ENCODE measurements at places on chromosomes 2 and 18. TPM values are rescaled to one million over a fixed set of nuclear protein-coding genes. Genes with fewer than 3 reads are reported as not detected.

Gene AKAIN1
- not detected for total RNA-seq

GRCh38 chr18:74126684-74127655, 20.7 kb downstream of the FBXO15 start:
- no peak for DNase-seq

DNA sequence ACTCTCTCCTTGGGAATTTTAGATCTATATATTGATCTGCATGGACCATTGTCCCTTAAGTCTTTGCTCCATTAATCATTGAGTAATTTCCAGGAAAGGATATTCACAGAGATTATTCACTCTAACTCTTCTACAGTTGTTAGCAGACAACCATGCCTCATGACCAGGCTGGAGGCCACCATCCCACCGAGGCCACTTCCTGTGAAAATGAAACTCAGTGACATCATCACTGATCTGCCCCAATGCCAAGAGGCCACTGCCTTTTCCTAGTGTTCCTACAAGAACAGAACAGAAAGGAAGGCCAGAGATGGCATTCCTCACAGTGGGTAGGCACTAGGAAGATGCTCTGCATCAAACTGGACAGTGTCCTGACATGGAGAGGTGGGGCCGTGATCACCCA, 161.3 kb downstream of the DTNA start:
- DNase-seq: no peak

DNA sequence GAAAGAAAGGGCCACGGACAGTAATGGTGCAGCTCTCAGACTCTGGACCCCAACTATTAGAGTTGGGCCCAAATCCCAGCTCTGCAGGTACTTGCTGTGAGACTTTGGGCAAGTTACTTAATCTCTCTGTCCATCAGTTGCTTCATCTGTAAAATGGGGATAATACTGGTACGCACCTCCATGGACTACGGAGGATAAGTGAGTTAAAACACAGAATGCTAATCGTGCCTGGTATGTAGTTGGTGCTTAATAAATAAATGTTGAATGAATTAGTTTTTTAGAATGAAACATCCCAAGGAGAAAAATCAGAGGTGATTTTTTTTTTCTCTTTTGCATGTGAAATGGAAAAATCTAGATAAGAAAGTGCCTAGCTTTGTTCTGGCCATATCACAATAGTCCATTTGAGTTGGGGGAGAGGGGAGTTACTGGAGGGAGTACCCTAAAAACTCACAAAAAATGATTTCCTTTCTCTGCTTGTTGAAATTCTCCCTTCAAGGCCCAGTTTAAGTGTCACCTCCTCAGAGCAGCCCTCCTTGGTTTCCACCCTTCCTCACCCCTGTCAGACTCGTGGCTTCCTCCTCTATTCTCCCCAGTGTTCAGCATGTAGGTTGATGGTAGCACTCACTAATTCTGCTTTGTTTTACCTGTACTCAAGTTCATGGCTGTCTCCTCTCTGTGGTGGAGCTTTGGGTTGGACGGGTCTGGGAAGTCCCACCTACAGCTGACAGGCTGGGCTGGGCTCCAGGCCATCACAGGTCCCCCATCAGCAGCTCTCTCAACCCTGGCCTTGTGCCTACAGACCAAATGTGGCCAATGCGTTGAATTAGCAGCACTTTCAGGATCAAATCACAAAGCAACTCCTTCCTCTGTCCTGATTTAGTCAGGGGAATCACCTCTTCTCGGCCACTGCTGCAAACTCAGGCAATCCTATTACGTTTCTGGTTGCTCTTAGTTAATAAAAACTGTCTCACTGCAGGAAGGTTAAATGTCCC, 92.8 kb upstream of the TAF1B start:
- DNase-seq: no peak

GRCh38 chr2:152176113-152176714, 651 bp upstream of the STAM2 start:
- no peak for DNase-seq

DNA sequence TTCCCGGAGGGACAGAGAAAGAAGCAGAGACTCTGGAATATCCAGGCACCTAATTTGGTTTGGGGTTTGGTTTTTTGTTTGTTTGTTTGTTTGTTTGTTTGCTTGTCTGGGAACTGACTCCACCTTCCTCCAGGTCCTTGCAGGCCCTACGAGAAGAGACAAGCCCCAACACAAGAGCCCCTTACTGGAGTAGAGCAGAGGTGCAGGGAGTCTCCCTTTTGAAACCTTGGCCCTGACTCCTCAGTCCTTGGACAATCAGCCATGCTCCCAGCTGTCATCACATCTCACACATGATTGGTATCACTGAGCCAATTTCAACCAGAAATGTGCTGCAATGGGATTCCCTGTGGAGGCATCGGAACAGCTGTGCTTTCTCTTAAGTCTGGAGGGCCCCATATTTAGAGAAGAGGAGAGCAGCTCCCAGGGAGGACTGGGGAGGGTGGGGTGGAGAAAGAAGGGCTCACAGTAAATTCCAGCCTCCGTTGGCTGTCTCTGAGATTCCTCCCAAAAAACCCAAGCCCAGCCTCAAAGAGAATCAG, 279.9 kb upstream of the NCKAP5 start:
- DNase-seq: no peak

- no peak for DNase-seq
These were observed 4.2 kb upstream of the SFXN5 start for GRCh38 chr2:73075477-73076373.

Measured in NCI-H460 (cell line).